Nucleus accumbens (tissue), 56 donors: ENCODE measurements at places on chromosomes 5 and 9.

DNA sequence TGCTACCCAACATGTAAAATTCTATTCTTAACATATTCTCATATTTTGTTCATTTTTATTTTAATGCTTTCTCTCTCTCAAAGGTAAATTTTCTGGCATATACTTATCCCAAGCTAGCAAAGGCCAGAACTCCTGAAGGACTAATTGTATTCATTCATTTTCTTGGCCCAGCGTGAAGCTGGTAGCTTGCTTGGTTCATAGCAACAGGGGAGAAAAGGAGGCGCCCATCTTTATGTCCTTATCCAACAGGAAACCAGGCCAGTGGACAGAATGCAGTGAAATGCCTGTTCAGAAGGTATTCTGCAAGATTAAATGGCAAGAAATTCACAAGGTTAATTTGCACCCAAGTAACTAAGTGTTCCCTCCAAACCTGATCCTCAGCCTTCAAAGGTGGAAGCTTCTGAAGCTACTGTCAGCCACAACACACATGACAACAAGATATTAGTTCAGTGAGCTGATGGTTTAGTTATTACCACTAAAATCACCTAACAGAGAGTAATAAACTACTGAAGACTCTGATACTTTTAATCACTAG lies 5.6 kb downstream of the EFNA5 start:
- DNase-seq: no peak

GRCh38 chr5:500491-500890 lies 23.8 kb downstream of the SLC9A3 start:
- DNase-seq: no peak

GRCh38 chr5:136820848-136821247 lies 455.5 kb upstream of the TRPC7 start:
- DNase-seq: no peak

- no peak for DNase-seq
These were observed 1.3 kb upstream of the PLPPR1 start for GRCh38 chr9:101027236-101027635.

DNA sequence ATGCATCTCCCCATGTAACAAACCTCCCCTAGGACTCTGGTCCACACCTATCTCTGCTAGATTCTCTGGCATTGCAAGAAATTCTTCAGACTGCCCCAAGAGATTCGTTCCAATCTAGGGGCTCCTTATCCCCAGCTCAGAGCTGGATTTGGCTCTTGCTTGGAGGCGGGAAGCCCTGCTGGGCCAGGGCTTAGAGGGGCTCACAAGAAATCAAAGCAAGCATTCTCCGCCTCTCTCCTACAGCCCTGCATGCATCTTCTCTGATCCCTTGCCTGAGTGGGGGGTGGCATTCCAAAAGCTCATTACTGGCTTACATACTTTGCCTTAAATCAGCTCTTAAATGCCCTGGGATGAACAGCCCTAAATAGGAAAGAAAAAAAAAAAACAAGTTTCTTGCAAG lies 75.8 kb downstream of the KCNIP1 start:
- DNase-seq: no peak

GRCh38 chr9:105138306-105138801 lies 106.1 kb upstream of the SLC44A1 start:
- DNase-seq: no peak

DNA sequence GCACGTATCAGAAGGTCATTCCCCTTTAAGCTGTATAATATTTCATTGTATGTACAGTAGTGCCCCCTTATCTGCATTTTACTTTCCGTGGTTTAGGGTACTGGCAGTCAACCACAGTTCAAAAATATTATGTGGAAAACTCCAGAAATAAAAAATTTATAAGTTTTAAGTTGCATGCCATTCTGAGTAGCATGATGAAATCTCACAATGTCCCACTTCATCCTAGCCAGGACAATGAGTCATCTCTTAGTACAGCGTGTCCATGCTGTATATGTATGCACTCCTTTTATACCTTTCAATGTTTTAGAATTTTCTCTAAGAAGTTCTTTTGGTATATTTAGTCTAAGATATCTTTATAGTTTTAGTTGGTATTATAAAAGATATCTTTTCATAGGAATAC lies 115.0 kb upstream of the HAND1 start:
- no peak for DNase-seq

GRCh38 chr9:115117999-115118878 lies at the start of gene TNC:
Gene TNC (minus strand): TSS chr9:115118157. CDS start chr9:115091018, 27,139 bp downstream.
- peak; percentile 30 for DNase-seq

GRCh38 chr5:64502196-64502595 lies 3.6 kb upstream of the RGS7BP start:
- DNase-seq: no peak

DNA sequence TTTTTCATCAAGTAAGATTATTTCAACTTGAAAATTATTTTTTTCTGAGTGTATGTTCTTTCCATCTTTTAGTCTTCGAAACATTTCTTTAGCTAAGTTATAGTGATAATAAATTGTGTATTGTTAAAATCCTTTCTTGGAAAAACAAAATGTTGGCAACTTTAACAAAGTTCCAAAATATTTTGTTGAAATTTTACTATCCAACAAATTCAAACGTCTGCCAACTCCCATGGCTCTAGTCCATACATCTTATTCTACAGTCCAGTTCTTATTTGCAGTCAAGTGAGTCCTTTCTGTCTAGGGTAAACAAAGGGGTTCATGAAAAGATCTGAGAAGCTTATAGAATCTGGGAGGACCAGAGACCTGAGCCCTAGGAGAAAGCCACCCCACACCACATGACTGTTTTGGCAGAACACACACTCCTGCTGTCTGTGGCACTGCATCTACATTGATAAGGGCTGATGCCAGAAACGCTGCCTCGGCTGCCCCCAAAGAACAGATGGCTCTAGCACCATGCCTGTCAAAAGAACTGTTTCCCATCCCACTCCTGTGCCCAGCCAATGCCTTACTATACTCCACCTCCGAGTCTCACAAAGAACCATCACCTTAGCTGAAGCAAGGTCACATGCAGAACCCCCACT lies 47.5 kb downstream of the FEM1C start:
- DNase-seq: no peak

DNA sequence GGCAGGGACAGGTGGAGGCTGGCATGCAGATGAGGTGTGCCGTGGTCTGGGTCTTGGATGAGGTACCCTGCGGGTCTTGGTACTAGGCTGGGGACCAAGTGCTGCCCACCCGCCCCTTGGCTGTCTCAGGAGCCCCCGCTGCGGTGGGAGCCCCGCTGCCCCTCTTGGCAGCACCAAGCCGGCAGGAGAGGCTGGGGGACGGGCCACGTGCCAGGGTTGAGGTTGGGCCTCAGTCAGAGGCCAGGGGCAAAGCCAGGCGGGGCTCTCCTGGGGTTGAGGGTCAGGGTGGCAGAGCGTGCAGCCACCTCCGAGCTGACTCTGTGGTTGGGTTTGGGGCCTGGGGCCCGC lies 2.0 kb downstream of the CARD9 start:
- DNase-seq: no peak

- DNase-seq: no peak
These were observed 11.9 kb downstream of the TMC1 start for GRCh38 chr9:72533322-72533721.

DNA sequence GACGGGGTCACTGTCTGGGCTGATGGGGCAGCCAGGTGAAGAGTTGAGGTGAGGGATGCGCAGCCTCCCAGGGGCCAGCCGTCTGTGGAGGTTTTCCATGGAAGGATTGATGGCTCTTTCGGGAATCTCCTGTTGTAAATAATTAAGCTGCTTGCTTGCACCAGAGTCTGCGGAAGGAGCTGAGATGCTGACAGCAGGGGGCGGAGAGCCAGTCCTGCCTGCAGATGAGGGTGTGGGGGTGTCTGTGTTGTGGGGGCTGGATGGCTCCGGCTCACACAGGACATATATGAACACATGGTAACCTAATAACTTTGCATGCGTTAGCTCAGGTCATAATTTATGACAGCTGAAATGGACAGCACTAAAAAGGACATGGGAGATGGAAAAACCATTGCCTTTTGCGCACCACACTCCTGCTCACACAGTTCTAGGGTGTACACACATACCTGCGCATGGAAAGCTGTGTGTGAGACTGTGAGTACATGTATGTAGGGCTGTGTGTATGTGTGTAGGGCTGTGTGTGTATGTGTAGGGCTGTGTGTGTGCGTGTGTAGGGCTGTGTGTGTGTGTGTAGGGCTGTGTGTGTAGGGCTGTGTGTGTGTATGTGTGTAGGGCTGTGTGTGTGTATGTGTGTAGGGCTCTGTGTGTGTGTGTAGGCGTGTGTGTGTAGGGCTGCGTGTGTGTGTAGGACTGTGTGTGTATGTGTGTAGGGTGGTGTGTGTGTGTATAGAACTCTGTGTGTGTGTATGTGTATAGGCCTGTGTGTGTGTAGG lies 36.8 kb upstream of the SEMA4D start:
- no peak for DNase-seq

GRCh38 chr5:29994519-29994918 lies 1199.0 kb upstream of the CDH6 start:
- no peak for DNase-seq

- no peak for DNase-seq
These were observed 42.6 kb upstream of the NPR3 start for GRCh38 chr5:32668552-32668951.

- no peak for DNase-seq
These were observed 19.2 kb downstream of the TNPO1 start for GRCh38 chr5:72835633-72836032.

DNA sequence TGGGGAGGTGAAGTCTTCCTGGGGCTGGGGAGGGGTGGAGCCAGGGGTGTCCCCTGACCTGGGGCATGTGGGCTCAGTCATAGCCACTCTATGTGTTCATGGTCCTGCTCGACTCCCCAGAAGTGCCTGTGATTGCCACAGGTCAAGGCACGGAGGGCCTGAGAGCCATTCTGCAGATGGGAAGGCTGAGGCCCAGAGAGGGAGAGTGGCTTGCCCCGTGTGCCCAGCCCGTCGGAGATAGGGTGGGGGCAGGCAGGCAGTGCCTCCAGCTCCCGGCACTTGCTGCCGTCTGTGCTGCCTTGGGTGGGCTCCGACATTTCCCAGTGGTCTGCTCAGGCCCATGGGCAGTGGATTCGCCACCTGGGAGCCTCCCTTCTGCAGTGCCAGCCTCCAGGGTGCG lies 74.0 kb downstream of the RXRA start:
- no peak for DNase-seq

DNA sequence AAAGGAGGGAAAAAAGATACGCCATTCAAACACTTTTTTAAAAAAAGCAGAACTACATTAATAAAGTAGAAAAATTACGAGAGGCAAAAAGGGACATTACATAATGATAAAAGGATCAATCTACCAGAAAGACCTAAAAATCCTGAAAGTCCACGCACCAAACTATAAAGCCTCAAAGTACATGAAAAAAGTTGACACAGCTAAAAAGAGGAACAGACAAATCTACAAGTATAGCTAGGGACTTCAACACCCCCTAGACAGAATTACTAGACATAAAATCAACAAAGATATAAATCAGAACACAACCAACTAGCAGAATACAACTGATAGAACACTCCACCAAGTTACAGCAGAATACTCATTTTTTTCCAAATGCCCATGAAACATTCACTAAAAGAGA lies 11.1 kb downstream of the CAMSAP1 start:
- DNase-seq: no peak

DNA sequence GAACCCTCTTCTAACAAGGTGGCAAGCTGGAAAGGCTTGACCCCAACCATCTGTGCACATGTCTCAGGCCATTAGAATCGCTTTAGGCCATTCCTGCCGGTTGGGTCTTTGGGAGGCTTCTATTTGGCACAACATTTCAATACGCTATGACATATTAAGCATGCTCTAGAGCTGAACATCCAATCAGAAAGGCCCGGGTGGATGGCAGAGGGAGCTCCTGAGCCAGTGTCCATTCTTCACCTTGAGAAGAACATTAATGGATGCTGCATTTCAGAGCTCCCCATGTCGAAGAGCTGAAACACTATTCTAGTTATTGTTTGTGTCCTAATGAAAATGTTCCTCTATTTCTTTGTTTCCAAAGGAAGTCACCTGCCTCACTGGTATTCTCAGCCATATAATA lies 12.8 kb downstream of the SPATA9 start:
- no peak for DNase-seq

GRCh38 chr9:135448663-135449100 lies 30.9 kb upstream of the PPP1R26 start:
- DNase-seq: no peak

- no peak for DNase-seq
These were observed 1.8 kb downstream of the MRPS2 start for GRCh38 chr9:135502168-135502872.

- DNase-seq: no peak
These were observed 37.0 kb downstream of the ADAMTS12 start for GRCh38 chr5:33854733-33855151.

- no peak for DNase-seq
These were observed 77.6 kb downstream of the KCNT1 start for GRCh38 chr9:135779571-135779970.

DNA sequence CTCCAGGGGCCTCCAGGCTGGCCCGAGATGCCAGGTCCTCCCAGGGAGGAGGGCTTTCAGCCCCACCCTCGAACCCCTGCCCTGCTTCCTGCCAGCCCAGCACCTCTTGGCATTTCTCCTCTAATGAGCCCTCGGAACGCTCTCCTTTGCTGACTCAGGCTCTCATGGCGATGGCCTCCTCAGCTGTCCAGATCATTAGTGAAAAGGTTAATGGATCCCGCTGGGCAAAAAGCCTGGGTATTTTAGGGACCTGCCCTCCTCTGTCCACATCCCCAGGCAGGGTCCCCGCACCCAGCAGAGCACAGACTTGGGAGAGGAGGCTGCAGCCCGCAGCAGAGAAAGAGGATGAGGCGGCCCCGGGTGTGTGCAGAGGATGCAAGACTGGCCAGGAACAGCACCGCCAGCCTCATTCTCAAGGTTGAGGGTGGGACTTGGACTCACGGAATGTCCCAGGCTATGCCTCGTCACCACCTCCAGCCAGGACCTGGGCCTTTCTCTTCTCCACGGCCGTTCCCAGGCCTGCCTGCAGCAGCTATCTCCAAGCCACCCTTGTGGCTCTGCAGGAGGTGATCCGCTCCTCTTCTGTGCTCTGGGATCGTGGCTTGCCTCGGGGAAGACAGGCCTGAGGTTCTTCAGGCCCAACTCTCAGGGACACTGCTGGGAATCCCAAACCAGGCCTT lies 23.0 kb upstream of the ADAMTS2 start:
- no peak for DNase-seq

- DNase-seq: no peak
These were observed 644.4 kb downstream of the PDE4D start for GRCh38 chr5:59249160-59249559.

DNA sequence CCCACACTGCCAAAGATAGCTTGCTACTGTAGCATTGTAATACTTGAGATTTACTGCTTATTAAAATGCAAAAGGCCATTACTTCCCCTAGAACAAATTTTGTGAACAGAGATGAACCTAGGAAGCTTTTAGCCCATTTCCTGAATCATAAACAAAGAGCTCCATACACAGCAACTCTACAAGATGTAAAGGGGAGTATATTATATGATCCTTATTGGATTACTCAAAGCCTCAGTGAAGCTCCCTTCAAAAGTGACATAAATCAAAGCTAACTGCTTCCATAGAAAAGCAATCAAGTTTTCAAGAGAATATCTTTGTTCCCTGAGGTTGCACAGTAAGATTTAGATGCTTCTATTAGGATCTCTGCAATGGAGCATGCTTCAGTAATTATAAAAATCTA lies 629.8 kb downstream of the EFNA5 start:
- no peak for DNase-seq
